ENCODE measurements at places on chromosomes 7 and 10.

DNA sequence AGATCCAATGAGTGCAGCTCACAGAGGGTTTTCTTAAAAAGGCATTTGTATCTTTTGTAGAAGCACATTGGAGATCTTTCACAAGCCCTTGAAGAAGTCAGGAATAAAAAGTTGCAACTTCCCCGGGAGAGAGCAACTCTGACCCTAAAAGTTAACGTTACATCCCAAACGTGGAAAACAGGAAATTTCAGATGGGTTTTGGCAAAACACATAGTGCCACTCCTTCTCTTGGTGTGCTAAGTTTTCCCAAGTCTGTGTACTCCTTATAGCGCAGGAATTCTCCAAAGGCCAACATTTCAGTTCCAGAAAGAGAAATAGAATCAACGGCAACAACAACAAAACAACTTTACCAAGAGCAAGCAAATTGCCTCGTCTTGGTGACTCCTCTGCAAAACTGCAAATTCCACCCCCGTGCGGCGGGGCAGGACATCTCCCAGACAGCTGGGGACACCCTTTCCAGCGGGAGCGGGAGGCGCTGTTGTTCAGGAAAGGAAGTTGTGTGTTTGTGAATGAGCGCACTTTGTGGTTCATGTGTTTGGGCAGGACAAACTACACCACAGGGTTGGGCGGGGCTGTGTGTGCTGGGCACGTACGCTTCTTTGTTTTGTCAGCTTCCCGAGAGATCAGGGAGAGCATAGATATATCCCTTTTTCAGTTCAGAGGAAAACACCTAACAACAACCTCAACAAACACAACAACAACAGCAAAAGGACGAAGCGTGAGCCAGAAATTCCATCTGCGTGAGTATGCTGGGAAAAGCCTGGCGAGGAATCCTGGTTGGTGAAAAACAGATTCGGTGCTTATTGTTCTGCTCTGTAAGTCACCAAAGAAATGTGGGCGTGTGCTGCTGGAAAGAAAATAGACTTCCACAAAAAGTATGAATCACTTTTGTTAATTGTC, 294.7 kb upstream of the PITRM1 start:
- DNase-seq, result peak; percentile 41

- DNase-seq, result no peak
Measured at GRCh38 chr7:1902231-1902855, 232.3 kb downstream of the ELFN1 start.

DNA sequence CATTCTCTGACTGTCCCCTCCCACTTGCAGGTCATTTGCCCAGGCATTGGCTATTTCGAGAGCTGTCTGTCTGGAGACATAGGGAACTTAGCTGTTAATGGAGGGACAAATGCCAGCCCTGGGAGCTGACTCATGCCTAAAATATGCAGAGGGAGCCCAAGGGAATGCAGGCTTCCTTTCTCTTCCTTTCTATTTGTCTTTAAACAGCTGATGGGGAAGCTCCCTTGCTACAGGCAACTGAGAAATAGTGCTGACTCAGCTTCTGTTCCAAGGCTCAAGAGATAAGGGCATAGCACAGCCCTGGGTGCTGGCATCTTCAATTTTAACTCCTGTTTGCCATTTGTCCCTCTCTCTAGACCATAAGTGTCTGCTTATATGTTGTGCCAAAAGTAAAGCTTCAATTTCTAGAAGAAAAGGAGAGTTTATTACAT, 82.7 kb upstream of the C1GALT1 start:
- peak; percentile 93 for DNase-seq

DNA sequence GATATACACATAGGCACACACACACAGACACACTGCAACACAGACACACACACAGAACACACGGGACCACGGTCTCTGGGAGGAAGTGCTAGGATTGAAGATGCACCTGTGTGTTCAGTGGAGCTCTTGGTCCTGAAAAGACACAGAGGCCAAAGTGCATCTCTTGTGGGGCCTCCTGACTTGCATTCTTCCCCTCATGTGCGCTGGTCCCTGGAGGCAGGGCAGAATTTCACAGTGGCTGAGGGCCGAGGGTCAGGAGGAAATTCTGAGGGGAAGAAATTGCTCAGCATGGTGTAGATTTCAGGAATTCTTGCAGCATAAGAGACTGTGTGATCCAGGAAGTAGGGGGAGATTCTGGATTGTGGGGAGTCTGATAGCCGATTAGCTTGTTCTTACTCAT, 35.9 kb downstream of the WDFY4 start:
- no peak for DNase-seq

- DNase-seq, result peak; percentile 53
Measured at GRCh38 chr10:100148353-100149211, 37.2 kb downstream of the ERLIN1 start.

GRCh38 chr7:147803151-147803550, 787.4 kb upstream of the C7orf33 start:
- no peak for DNase-seq
